ENCODE measurements at places on chromosomes 12 and 14.
A peak's percentile ranks its signal among the peaks of the same experiment; 100 is the strongest.

GRCh38 chr14:93747102-93747501 is 41.2 kb downstream of the PRIMA1 start:
- no peak for DNase-seq

DNA sequence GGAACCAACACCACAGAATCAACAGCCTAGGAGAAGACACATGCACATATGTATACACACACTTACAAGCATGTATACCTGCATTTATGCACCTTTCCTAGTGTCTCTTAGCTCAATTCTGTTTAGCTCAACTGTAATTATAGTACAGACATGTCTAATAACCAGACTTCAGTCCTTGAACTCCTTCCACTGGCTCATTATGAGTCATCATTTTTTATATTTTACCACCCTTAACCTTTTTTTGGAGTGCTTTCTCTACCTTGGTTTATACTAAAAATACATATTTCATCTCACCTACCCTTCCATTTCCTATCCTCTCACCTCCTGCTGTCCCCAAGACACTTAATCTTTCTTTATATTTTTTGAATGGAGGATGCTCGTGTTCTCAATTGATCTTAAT is 110.4 kb downstream of the ARID2 start:
- DNase-seq = no peak

DNA sequence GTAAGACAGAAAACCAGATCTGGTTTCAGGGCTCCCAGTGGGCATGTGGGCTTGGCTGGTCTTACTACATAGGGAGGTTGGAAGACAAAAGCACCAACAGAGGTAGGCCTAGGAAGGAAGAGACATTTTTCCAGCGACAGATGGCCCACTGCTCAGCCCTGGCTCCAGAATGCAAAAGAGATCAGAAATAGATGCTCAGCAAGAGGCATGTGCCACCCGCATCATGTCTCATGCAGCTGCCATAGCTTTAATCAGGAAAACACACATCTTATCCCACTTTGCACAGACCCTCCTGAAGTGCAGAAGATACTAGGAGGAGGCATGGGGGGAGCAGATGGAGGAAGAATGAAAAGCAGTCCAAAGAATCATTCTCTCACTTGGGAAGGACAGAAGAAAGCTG is 25.3 kb downstream of the VASH1 start:
- no peak for DNase-seq

- DNase-seq = no peak
These were observed 15.5 kb downstream of the UBC start for GRCh38 chr12:124898923-124899294.

DNA sequence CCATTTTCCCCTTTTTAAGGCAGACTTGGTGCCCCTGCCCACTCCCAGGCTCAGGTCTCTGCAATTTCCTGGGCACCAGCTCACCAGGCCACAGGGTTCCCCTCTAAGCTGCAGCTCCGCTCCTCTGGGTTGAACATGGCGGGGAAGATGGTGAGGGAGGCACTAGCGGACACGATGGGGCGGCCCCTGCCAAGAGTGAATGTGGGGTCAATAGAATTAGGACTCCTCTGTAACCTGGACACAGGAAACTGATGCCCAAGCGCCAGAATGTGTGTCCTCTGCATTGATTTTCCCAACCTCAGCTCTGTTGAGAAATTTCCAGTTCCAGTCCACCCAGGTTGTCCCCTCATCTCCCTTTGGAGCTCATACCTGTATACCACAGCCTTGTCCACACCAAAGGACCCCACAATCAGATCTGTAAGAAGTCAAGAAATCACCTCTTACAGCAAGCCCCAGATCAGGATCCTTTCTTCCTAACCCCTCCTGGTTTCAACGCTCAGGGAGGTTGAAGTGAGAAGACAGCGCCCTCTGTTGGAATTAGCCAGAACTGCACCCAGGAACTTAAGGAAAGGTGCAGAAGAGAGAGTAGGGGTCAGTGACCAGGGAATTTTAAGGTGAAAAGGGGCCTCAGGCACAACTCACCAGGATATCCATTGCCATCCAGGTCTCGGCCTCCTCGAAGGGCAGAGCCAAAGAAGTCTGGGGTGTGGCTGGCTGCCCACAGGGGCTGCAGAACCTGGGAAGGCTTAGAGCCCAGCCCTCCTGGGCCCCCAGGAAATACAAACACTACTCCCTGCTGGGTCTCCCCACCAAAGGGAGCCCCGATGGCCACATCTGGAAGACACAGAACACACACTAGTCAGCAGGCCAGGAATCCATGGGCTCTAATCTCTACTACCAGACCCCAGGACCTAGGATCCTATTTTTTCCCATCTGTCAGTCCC is 14.7 kb downstream of the ITGA5 start:
- peak; percentile 40 for DNase-seq

DNA sequence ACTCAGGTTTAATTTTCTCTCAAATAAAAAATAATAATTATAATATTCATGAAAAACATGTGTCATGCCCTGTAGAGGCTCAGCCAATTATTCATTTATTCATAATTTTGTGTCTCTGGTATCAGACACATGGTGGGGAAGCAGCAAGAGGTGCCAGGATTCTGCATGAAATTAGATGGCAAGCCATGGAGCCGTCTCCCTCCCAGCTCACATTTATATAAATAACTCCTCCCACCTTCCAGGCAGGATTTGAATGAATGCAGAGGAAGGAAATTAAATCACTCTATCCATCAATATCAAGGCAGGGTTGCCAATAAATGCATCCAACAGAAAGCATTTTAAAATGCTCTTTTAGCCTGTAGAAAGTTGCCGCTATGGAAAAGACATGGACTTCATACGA is 98.1 kb downstream of the PTPRR start:
- DNase-seq = no peak

DNA sequence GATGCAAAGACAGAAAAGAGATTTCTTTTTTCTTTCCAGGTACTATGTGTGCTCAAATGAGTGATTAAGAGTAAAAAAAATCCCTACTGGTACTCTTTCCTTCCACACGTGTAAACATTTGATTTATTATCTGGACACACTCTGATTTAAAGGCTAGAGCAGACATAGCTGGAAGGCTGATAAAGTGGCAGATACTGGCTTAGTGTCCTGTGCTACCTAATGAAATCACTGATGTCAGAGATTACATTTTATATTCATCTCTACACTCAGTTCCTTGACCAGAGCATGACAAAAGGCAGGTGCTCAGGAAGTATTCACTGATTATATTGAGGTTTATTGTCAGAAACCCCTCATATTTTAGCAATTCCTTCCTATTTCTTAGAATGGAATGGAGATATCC is 136.6 kb upstream of the SLC38A2 start:
- DNase-seq = no peak
